ENCODE measurements at places on chromosomes 11 and 22.

DNA sequence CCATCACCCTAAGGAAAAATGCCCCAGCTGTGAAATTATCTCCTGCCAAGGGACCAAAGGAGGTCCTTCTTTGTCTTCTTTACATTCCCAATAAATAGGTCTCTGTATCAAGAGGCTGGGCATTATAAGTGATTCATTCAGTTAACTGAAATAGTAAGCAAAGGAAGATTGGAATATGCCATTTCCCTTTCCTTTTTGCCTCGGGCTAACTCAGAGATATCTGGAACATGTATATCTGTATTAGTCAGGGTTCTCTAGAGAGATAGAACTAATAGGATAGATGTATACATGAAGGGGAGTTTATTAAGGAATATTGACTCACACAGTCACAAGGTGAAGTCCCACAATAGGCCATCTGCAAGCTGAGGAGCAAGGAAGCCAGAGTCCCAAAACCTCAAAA is 15.3 kb upstream of the CWF19L2 start:
- DNase-seq = no peak

GRCh38 chr11:20021212-20021611 is 139.1 kb downstream of the DBX1 start:
- no peak for DNase-seq

DNA sequence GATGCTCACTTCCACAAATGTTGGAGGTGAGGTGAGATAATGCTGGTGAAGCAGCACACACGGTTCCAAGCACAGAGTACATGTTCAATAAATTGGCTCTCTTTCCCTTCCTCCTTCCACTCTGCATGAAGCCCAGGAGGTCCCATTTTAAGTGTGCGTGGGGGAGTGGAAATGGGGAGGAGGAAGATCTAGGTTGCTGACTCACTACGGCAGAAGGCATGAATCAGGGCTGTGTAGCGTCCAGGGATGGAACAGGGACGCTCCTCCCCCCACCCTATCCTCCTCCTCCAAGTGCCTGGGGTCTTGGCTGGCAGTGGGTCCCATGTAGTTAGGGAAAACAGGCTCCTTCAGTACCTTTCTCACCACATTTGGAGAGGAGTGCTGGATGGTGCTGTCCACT is 44.2 kb downstream of the TRIM66 start:
- no peak for DNase-seq

GRCh38 chr11:62544581-62545436 is 1.8 kb downstream of the AHNAK start:
- no peak for DNase-seq

- no peak for DNase-seq
Measured at GRCh38 chr11:57392066-57392762, 1.8 kb upstream of the PRG2 start.

DNA sequence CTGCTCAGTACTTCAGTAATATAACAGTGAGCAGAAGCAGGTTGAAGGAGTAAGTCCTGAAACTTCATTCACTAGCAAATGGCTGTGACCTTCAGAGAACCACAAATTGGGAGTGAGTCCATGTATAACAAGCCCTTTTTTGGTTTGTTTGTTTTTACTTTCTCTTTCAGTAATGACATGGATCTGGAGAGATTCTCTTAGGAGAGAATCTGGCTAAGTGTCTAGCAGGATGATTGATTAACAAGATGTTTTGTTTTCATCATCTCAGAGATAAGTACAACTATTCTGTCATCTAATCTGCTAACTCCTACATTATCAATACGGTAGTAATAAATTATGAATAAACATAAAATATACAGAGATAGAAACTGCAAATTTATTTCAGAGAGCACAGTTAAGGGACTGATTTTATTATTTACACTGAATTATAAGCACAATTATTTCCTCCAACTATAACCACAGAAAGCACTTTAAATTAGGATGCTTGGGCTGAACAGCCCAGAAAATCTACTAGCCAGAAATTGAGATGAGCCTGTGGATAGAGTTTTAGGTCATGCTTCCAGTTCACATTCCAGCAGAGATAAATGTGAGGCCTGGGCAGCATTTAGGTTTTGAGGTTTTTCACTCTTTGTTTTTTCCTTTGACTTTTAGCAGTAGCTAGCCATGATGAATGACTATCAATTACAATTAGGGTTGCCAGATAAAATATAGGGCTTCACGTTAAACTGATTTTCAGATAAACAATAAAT is 429.3 kb upstream of the FAT3 start:
- peak; percentile 4 for DNase-seq

GRCh38 chr11:68341557-68342458 is 29.4 kb downstream of the LRP5 start:
- DNase-seq = no peak

DNA sequence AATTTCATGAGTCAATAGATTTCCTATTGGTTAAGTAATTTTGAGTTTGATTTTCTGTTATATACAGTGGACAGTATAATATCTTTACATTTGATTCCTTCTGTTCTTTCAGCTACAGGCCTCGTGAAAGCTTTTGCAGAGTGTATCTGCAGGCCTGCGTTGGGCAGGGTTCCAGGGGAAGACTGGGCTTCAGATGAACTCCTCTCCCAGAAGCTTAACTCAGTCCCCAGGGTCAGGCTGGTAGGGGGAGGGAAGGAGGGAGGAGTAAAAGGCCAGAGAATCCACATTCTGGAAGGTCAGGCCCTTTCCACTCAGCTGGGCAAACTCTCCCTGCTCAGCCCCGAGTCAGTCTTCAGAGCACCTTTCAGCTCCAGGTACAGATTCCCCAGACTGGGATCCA is 100.4 kb upstream of the NECTIN1 start:
- no peak for DNase-seq

GRCh38 chr11:34648036-34648435 is 27.1 kb downstream of the EHF start:
- no peak for DNase-seq

DNA sequence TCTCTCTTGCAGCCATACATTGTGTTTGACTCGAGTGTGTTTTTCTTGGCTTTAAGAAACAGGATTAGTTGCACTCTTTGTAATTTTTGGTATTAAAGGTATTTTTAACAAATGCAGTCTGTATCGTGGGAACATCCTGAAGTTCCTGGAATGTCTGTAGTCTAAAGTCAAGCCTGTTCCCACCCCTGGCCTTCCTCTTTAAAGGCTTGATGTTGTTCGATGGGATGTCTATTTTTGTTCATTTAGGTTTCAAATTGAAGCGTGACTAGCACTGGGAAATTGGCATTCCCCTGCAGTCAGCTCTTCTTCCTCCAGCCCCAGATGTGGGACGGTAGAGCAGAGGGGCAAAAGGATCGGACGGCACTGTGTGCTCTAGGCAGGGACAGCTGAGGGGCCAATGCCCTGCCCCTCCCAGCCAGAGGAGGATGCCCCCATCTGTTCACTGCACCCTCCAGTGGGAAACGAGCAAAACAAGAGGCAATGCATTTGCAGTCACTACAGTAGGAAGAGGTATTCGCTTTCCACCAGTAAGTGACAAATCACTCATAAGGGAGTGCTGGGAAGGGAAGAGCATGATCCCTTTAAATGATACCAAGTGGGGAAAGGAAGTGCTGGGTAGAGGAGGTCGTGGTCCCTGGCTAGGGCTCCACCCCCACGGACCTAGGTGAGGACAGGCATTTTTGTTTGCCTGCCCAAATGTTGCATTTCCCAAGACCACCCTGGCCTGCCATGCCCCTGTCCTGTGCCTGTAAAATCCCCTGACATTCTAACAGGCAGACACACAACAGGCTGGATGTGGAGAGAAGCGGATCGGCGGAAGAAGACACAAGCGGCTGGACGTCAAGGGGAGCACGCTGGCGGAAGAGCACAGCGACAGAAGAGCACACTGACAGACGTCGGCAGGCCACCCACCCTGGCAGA is 47.4 kb upstream of the SEPTIN5 start:
- no peak for DNase-seq

- peak; percentile 62 for DNase-seq
Measured at GRCh38 chr11:75570559-75571139, 8.6 kb downstream of the SERPINH1 start.

GRCh38 chr11:71184421-71185210 is 67.8 kb downstream of the SHANK2 start:
- DNase-seq = no peak

DNA sequence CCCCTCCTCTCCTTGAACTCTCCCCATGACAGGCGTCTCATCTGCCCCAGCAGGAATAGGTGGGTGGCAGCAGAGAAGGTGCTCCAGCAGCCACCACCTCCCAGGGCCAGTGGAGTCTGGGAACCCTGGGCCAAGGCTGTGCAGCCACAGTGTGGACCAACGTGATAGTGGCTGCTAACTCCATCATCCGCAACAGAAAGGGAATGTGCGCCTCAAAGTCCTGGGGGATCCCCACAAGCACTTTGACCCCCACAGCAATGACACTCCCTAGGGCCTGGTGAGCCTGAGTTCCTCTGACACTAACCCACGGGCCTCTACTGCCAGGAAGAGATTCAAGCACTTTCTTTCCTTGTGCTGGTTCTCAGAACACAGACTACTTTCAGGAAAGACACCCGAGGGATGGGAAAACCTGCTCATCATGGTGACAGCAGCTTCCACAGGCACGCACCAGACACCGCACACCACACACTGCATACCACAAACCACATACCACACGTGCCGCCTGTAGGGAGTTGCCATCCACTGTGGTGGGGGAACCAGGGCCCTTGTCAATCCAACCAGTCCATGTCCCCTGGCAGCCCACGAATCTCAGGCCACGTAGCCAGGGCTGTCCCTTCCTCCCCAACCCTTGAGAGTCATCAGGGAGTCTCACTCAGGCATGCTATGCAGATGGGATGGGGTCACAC is 3.4 kb upstream of the SLC25A1 start:
- no peak for DNase-seq

DNA sequence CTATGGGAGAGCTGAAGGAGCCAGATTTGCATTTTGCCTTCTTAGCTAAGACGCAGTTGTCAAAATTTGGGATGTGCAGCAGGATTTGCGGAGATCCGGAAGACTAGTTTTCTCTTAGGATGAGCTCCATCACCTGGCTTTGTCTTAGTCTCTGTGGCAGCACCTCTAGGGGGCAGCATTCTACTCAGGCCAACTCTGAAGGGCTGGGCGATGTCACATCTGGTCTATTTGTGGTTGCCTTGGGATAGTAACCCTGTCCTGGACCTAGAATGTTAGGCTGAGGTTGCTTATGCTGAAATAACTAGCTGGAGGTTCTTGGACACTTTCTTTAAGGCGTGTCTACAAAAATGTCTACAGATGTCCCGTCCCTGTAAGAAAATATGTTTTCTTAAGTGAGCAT is 116.2 kb downstream of the FAT3 start:
- no peak for DNase-seq

GRCh38 chr11:34044664-34045485 is 6.7 kb upstream of the CAPRIN1 start:
- no peak for DNase-seq

GRCh38 chr11:83611031-83611430 is 324.9 kb upstream of the CCDC90B start:
- no peak for DNase-seq

DNA sequence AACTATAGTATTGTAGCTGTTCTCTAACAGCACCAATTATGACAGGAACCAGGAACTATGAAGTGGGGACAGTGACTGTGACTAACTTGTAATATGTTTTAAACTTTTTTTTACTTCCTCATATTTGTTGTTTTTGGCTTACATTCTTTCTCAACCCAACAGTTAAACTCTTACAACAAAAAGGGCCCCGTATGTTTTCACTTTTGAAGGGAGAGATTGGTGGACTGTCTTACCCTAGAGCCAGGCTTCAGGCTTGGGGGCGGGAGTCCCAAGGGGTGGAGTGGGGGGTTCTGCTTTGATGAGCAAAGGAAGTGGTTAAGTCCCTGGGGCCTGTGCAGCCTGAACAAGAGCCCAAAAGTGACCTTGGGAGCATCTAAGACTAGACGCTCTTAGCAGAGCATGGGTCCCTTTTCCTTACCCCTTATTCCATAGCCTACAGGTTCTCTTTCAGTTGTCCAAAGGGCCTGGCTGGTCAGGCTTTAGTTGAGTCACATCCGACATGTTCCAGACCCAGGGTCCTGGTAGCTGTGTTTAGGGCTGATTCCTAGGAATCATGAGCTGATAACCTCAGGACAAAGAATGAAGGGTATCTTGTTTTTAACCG is 38.8 kb downstream of the STIM1 start:
- DNase-seq = no peak

DNA sequence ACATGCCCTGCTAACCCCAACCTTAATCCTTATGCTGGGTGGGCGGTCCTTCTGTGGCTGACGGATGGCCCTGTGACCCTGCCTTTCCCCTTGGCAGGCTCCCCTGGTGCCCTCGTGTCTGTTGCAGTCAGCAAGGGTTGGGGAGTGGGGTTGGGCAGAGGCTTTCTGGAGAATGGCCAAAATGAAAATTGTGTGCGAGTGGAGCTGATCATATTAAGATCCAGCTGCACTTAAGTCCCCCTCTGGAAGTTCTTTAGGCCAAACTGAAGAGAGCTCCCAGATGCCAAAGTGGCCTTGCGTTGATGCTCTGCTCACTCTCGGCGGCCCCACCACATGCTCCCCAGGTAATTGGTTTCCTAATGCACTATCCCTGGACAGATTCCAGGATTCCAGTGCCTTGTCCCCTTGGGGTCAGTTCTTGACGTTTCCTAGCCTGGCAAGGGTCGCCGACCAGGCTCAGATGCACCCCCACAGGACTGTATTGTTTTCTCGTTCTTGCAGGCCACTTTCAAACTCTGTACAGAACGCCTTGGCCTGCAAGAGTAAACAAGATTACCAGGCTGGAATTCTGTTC is 16.4 kb upstream of the C11orf96 start:
- DNase-seq = no peak

DNA sequence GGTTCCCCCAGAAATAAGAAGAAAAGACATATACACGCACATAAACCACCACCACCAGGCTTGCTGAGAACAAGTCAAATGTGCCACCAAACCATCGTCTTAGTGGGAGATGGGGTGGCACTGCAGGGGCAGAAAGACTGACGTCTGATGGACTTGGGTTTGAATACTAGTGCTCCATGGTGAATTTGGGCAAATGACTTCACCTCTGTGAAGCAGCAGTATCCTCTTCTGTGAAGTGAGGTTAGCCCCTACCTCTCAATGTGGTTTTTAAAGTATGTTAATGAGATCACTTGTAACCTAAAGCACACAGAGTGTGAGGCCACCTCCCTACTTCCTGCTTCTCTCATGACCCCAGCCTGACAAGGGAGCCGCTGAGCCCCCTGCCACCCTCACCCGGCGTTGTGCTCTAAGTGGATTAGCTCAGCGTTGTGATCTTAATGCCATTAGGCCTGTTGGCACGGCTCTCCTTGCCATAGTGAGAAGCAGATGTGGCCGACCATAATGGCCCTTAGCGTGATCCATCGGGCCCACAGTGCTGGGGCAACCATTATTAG is 14.4 kb downstream of the ZBTB16 start:
- peak; percentile 81 for DNase-seq

- DNase-seq = no peak
Measured at GRCh38 chr22:47944941-47945340, 1182.5 kb downstream of the TBC1D22A start.
